T47D (cell line): ENCODE measurements at places on chromosomes 2 and 18.

GRCh38 chr18:7562491-7562890, 4.6 kb upstream of the PTPRM start:
- no peak for DNase-seq

DNA sequence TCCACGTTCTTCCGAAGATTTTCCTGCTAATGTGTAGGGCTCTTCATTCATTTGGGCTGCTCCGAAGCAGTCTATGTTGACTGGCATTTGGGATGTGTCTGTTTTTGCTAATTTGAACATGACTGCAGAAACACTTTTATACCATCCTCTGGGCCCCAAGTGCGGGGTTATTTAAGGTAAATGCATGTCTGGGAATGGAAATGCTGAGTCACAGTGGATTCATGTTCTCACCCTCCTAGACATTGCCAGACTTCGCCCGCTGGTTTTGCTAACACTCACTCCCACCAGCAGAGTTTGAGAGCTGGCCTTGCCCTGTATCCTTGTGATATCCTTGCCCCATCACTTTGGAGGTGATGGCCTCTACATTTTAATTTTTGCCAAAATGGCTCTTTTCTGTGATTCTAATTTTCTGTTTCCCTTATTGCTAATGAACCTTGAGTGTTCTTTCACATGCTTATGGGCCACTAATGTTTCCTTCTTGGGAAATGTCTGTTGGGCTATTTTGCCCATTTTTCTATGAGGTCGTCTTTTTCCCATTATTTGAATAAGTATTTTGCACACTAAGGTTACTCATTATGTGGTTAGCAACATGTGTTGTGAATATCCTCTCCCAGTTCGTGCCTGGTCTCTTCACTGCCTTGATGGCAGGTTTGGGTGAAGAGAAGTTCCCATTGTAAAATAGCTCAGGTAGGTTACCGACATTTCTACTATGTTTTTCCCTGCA, 204.1 kb downstream of the GLI2 start:
- no peak for DNase-seq

- DNase-seq: no peak
These were observed 3.0 kb downstream of the MBD5 start for GRCh38 chr2:148023861-148024260.

- no peak for DNase-seq
These were observed 5.8 kb upstream of the LYG2 start for GRCh38 chr2:99261242-99261641.

DNA sequence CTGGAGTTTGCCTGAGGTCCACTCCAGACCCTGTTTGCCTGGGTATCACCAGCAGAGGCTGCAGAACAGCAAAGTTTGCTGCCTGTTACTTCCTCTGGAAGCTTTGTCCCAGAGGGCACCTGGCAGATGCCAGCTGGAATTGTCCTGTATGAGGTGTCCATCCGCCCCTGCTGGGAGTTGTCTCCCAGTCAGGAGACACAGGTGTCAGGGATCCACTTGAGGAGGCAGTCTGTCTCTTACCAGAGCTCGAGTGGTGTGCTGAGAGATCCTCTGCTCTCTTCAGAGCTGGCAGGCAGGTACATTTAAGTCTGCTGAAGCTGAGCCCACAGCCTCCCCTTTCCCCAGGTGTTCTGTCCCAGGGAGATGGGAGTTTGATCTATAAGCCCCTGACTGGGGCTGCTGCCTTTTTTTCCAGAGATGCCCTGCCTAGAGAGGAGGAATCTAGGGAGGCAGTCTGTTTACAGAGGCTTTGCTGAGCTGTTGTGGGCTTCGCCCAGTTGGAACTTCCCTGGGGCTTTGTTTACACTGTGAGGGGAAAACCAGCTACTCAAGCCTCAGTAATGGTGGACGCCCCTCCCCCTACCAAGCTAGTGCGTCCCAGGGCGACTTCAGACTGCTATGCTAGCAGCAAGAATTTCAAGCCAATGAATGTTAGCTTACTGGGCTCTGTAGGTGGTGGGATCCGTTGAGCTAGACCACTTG, 34.7 kb downstream of the TFPI start:
- DNase-seq: peak; percentile 2

- DNase-seq: no peak
These were observed 80.1 kb upstream of the GLS start for GRCh38 chr2:190800528-190800927.

GRCh38 chr18:58468191-58468590, 160.7 kb downstream of the ALPK2 start:
- DNase-seq: no peak

GRCh38 chr2:18500333-18500732, 60.1 kb downstream of the RDH14 start:
- no peak for DNase-seq
